ENCODE measurements at places on chromosomes 6 and 20.

- no peak for DNase-seq
Measured at GRCh38 chr6:139442188-139442671, 67.8 kb upstream of the CITED2 start.

- DNase-seq: no peak
Measured at GRCh38 chr20:44643596-44644229, 7.8 kb downstream of the ADA start.

DNA sequence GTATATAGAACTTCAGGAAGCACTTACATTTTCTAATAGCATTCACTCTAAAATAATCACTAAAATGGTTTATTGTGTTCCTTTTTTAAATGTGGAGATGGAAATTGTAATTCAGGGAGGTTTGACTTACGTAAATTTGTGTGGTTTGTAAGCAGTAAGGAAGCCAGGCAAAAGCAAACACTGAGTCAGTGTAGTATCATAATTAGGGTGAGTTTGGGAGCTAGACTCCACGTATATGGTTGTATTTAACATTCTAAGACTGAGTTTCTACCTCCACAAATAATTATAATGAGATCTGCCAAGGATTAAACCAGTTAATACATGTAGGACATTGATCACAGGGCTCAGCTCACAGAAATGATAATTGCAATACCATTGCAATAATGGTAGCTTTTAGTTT is 425.5 kb downstream of the CBLN4 start:
- DNase-seq: no peak

DNA sequence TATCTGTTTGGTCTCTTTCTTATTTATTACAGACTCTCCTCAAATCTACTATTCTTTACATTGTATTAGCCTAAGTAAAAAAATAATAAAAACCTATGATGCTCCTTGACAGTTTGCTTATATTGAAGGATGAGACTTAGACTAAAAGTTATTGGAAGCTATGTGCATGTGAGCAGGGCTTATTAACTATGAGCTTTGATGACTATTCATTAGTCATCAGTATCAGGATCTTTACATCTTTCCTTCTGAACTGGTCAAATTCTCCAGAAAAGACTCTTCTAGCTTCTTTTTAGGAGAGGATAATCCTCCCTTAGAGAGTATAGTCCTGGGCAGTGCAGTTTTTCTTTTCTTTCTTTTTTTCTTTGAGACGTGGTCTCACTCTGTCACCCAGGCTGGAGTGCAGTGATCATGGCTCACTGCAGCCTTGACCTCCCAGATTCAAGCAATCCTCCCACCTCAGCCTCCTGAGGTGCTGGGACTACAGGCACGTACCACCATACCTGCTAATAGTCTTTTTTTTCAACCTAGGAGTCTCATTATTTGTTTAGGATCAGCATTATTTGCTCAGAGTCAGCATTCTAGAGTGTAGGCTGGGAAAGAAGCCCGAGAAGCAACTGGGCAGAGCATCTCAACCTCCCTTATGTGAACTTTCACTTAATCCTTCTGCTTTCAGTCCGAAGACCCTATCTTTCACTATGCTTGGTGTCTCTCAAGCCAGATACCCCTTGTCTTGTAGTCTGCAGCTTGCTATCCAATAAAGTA is 37.1 kb upstream of the YWHAB start:
- DNase-seq: no peak

DNA sequence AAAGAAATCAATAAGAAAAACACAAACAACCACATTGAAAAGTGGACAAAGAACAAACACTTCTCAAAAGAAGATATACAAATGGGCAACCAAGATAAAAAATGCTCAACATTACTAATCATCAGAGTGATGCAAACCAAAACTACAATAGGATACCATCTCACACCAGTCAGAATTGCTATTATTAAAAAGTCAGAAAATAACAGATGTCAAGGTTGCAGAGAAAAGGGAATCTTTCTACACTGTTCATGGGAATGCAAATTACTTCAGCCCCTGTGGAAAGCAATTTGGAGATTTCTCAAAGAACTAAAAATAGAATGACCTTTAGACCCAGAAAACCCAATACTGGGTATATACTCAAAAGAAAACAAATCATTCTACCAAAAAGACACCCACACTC is 29.8 kb downstream of the KIF6 start:
- no peak for DNase-seq

DNA sequence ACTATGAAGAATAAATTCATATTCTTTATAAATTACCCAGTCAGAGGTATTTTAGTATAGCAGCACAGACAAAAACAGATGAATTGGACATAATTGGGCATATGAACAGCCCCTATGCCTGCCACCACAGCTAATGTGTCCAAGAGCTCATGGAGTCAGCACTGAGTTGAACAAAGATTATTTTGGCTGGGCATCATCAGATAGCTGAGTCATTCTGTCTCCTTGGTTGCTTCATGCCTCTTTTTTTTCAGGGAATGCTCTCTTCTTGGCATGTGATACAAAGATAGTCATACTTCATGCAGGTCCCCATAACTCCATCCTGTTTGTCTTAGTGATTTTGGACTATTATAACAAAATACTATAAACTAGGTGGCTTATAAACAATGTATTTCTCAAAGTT is 275.6 kb downstream of the TENT5A start:
- DNase-seq: no peak

DNA sequence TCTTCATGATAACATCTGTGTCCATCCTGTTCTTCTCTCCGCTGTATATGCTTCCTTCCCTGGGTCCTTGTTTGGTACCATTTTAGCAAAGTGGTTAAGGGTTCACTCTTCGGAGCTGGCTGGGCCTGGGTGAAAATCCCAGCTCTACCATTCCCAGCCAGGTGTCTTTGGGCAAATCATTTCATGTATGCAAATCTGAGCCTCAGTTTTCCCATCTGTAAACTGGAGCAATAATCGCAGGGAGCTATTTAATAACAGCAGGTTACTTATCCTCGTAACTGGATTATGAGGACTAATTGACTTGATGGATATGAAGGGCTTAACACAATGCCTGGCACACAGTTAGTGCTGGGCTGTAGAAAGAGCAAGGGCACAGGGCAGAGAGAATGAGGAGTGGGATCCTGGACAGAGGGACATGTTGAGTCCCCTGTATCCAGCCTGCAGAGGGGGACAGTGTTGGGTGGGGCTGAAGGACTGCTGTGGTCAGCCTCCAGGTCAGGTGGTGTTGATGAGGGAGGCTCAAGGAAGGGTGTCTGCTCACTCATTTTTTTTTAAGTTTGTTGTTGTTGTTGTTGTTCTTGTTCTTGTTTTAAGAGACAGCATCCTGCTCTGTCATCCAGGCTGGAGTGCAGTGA is 44.3 kb upstream of the FAM83D start:
- no peak for DNase-seq

DNA sequence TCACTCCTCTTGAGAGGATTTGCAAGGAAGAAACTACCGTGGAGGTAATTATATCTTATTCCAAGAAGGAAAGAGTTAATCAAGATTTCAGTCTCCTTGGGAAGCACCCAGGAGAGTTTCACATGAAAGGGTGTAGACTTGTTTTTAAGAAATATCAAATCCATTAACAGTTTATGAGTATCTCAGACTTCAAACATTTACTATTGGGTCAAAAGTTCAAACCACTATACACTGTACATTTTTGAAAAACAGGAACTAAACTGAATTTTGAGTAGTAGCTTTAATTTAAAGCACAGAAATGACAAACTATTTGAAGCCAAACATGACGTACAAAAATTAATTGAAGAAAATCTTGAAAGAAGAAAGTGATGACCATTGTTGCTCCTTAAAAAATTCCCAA is 164.0 kb downstream of the FOXC1 start:
- DNase-seq: no peak

- no peak for DNase-seq
Measured at GRCh38 chr6:15255909-15256395, 10.1 kb downstream of the JARID2 start.

DNA sequence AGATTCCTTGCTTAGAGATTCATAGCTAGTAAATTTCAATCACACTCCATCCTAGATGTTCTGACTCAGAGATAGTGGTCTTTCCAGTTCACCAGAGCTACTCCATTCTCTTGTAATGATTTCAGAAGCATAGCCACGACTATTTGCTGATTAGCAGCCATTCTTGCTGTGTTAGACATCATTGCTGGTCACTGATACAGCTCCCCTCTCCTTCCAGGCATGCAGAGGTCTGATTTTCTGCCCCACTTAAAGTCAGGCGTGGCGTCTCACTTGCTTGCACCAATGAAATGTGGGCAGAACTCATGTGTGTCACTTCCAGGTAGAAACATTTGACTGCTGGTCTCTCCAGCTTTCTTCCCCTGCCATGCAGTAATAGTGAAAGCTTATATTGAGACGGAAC is 168.9 kb upstream of the JARID2 start:
- DNase-seq: no peak

DNA sequence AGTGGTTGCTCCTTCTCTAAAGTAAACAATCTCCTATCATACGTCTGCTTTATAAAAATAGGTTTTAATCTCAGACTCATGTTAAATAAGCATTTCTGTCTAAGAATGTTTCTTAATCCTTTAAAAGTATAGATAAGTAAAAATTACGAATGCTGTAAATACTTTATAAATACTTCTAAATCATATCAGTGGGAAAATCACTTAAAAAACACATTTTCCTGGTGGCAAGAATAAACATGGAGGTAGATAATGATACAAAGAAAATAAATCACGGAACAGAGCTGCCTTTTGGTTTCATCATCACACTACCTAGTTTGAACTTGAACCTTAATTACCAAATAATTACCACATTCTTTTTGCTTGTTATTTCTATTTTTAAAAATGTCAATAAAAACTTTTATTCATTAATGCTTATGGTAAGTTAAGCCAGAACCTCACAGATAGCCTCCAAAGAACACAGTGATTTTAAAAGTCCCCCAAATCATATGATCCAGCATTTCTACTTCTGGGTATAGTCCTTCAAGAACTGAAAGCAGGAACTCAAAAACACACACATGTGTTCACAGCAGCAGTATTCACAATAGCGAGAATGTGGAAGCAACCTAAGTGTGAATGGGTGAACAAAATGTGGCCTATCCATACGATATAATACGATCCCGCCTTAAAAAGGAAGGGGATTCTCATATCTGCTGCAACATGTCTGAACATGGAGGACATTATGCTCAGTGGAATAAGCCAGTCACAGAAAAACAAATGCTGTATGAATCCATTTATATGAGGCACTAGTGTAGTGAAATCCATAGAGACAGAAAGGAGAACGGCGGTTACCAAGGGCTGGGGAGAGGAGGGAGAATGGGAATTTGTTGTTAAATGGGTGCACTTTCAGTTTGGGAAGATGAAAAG is 72.4 kb downstream of the SLC22A23 start:
- no peak for DNase-seq

Measured in stimulated activated CD8-positive, alpha-beta memory T cell treated with anti-CD3 and anti-CD28 coated beads, Interleukin-4, amount 100 ng/mL, for 24 hours (primary cell).